ENCODE measurements at places on chromosomes 13 and 19.

DNA sequence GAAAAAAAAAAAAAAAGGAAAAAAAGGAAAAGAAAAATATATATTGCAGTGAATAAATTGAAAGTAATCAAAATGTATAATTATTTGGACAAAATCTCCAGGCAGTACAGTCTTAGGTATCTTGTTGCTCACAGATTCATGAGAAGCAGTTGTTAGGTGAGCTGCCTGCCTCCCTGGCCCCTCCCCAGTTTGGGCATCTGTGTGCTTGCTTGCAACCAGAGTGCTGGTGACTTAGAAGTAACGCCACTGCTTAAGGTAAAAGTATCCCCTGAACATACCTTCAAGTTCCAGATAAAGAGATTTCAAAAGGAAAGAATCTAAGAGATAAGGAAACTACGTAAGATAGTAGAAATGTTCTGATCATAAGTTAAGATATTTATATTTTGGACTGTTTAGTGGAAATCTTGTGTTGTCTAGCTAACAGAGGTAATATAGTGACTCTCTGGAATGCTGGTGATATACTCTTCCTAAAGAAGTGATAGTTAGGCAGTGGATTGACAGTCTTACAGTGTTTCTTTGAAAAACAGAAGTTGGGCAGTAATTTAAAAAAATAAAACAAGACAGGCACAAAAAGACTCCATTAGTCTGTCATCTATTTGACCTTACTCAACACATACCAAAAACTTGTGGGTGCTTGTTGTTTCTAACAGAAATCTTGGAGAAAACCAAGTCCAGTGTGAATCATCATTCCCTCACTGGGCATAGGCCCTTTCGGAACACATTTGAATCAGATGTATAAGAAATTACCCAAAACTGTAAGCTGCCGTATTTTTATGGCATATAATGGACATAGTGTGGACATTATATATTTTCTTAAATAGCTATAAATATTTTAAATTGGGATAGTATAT, 38.3 kb upstream of the KCTD4 start:
- no peak for DNase-seq

DNA sequence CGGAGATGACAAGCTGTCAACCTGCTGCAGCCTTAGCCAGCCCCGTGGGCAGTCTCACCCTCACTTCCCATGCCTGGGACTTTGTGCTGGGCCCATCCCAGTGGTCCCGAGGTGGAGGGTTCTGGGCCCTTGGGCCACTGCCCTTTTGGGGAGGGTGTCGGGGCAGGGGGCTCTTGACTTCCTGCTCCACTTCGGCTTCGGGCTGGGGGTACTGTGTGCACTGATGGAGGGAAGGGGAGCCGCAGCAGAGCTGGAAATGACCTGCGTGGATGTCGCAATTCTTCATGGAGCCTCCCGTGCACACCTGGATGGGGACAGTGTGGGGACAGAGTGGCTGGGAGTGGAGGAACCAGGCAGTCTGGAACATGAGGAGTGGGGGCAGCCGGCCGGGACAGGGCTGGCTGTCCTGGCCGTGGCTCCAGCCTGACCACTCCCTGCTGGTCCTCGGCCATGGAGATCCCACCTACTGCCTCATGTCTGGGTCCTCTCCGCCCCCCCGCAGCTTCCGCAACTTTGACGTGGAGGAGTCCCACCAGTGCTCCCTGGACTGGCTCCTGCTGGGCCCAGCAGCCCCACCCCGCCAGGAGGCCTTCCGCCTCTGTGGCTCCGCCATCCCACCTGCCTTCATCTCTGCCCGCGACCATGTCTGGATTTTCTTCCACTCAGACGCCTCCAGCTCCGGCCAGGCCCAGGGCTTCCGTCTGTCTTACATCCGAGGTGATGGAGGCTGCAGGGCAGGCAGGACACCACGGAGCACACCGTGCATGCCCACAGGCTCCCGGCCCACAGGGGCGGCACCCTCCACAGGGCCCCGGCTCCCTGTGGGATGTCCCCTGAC, 10.2 kb downstream of the LRP3 start:
- DNase-seq, result no peak

GRCh38 chr19:39197808-39198207, 1.0 kb downstream of the NCCRP1 start:
- no peak for DNase-seq

- DNase-seq, result no peak
Measured at GRCh38 chr13:37681281-37682032, 82.9 kb upstream of the POSTN start.

GRCh38 chr13:68996668-68997025, 1111.0 kb upstream of the ATXN8OS start:
- no peak for DNase-seq

- no peak for DNase-seq
Measured at GRCh38 chr13:106796280-106797047, 228.5 kb upstream of the ARGLU1 start.

- DNase-seq, result no peak
Measured at GRCh38 chr13:97242755-97243497, 20.8 kb downstream of the MBNL2 start.

DNA sequence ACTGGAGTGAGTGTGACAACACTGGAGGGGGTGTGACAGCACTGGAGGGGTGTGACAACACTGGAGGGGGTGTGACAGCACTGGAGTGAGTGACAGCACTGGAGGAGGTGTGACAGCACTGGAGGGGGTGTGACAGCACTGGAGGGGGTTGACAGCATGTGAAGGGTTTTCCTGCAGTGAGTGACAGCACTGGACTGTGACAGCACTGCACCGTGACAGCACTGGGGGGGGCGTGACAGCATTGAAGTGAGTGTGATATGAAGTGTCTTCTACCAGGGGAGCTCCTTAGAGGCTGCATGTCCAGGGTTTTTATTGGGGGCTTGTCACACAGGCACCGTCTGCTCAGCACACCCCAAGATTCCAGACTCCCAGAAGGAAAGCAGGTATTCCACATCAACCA, 274.8 kb downstream of the TEX29 start:
- no peak for DNase-seq

- DNase-seq, result no peak
Measured at GRCh38 chr13:33274264-33274663, 11.3 kb downstream of the STARD13 start.

DNA sequence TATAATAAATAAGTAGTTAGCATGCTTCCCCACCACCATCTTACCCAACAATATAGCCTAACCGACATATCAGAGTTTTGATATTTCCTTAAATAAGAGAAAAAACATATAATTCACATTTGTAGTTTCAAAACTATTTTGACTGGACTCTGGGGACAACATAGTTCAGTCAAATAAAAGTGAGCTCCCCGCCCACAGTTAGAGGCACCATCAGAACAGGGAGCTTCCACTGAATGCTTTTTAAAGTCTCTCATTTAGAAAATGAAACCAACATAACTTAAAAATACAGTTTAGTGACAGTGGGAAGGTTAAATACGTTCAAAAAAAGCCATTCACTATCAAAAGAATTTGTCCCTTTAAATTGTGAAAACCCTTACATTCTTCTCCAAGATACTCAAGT, 92.8 kb downstream of the EPSTI1 start:
- no peak for DNase-seq

GRCh38 chr19:19131989-19132388, 6.3 kb downstream of the TMEM161A start:
- DNase-seq, result no peak

GRCh38 chr19:3135961-3136683, at the start of gene GNA15:
Gene GNA15 (plus strand): TSS chr19:3136033. CDS start chr19:3136451, 418 bp downstream.
- DNase-seq, result no peak

- DNase-seq, result no peak
Measured at GRCh38 chr13:102648046-102648445, 46.8 kb downstream of the METTL21C start.

- peak; percentile 44 for DNase-seq
Measured at GRCh38 chr19:47518139-47518538, 3.3 kb upstream of the NAPA start.

GRCh38 chr19:58181902-58182576, 822 bp upstream of the ZNF274 start:
- peak; percentile 22 for DNase-seq

GRCh38 chr13:33865945-33866344, 48.0 kb downstream of the RFC3 start:
- DNase-seq, result no peak

GRCh38 chr13:21757763-21758162, 86.9 kb downstream of the FGF9 start:
- no peak for DNase-seq

DNA sequence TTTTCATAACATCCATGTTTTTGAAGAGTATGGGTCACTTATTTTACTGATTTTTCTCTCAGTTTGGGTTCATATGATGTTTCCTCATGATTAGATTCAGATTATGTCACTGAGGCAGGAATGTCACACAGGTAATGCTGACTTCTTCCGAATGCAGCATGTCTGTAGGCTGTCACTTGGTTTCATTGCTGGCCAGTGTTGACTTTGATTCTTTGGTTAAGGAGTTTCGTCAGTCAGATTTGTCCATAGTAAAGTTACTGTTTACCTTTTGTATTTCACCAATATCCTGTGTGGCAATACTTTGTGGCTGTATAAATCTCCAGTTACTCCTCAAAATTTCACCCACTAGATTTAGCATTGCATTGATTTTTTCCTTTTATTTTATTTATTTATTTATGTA, 105.6 kb downstream of the MRPL57 start:
- DNase-seq, result no peak

DNA sequence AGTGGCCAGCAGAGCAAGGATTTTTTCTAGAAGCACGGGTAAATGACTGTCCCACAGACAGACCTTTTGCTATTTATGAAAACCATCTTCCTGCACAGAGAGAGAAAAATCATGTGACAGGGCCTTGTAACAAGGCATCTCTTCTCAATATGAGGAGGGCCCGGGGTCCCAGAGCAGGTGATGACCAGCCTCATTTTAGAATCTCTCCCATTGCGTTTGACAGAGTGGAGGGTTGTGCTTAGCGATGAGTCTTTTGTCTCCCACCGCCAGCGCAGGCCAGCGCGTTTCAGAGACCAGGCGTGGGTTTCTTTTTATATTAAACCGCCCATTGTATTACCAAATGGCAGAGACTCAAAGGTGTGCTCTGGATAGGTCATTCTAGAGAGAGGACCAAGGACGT, 97.4 kb upstream of the UBL3 start:
- DNase-seq, result no peak

DNA sequence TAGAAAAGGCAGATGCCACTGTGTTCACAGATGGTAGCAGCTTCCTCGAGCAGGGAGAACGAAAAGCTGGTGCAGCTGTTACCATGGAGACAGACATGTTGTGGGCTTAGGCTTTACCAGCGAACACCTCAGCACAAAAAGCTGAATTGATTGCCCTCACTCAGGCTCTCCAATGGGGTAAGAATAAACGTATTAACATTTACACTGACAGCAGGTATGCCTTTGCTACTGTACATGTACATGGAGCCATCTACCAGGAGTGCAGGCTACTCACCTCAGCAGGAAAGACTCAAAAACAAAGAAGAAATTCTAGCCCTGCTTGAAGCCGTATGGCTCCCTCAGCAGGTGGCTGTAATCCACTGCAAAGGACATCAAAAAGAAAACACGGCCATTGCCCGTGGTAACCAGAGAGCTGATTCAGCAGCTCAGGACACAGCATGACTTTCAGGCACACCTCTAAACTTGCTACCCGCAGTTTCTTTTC, 197.7 kb downstream of the ZNF737 start:
- no peak for DNase-seq

- no peak for DNase-seq
Measured at GRCh38 chr19:42469311-42470235, 26.8 kb upstream of the CXCL17 start.

- DNase-seq, result no peak
Measured at GRCh38 chr13:73417012-73417615, 358.3 kb downstream of the KLF5 start.

DNA sequence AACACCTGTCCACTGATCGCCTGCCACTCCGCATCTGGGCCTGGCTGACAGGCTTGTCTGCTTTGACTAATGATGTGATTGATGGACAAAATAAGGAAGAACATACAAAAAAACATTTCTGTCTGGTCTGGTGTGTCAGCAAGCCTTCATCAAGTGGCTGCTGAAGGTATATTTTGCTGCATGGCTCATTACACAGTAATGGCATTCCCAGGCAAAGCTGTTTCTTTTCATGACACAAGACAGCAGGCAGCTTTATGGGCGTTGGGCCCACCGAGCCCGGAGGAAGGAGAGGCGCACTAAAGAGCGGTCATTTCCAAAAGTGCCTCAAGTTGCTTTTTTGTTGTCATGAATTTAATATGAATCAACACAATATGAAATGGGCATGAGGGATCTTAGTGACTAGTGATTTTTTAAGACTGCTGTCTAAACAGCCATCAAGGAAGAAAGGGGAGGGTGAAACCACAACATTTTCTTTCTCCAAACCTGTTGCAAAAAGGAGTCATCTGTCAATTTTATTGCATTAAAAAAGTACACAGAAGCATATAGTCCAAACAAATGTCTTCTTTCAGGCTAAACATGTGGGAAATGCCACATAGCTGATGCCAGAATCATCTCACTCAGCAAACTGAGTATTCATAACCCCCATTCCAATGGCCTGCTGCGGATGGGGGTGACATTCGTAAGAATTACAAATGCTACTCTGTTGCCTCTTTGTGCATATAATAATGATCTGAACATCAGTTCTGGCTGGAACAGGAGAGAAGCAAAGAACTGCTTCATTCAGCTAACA, 476.6 kb downstream of the ZNF536 start:
- DNase-seq, result no peak
